G401 (cell line): ENCODE measurements at places on chromosomes 13 and 19. TPM values are rescaled to one million over a fixed set of nuclear protein-coding genes. Genes with fewer than 3 reads are reported as not detected.
A peak's percentile ranks its signal among the peaks of the same experiment; 100 is the strongest.

GRCh38 chr13:28477709-28477973 is 17.3 kb downstream of the FLT1 start:
- DNase-seq: no peak

- DNase-seq: no peak
Measured at GRCh38 chr13:74103196-74103595, 31.0 kb downstream of the KLF12 start.

The PEG3 gene
- 4.6 and 5.1 TPM in 2 replicates for total RNA-seq

The ZNF763 gene
- 0.41 and 0.55 TPM in 2 replicates for total RNA-seq

The COPE gene
- total RNA-seq: 410 and 516 TPM in 2 replicates

DNA sequence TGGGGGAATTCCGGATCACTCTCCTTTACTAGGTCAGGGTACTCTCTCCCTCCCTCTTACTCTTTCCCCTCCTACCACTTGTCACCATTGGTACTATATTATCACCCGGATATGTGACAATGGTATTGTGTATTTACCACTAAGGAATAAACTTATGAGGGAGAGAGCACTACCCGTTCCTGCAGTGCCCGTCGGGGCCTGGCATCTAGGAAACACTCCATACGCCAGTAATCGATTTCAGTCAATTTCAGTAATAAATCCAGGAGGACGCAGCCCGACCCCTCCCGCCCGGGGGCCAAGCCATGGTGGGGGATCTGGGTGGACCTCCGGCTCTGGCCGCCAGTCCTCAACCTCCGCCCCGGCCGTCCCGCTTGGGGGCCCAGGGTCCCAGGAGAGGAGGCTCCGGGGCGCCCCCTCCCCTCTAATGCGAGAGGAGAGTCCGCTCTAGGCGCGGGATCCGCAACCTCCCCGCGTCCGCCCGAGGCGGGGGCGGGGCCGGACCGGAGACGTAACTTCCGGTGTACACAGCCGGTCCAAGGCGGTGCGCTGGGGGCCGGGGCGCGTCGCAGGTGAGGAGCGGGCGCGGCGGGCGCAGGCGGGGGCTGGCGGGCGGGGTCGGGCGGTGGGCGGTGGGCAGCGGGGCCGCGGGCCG is at the start of gene GARRE1:
GARRE1 (plus strand) TSS at position 509 of the 652 bp plus-strand sequence. CDS start 45,920 bp downstream, outside the sequence.
- DNase-seq: peak; percentile 82

The TEX26 gene
- not detected in 2 replicates for total RNA-seq

GRCh38 chr13:51995677-51996551 is 15.3 kb downstream of the ATP7B start:
- DNase-seq: peak; percentile 63

DNA sequence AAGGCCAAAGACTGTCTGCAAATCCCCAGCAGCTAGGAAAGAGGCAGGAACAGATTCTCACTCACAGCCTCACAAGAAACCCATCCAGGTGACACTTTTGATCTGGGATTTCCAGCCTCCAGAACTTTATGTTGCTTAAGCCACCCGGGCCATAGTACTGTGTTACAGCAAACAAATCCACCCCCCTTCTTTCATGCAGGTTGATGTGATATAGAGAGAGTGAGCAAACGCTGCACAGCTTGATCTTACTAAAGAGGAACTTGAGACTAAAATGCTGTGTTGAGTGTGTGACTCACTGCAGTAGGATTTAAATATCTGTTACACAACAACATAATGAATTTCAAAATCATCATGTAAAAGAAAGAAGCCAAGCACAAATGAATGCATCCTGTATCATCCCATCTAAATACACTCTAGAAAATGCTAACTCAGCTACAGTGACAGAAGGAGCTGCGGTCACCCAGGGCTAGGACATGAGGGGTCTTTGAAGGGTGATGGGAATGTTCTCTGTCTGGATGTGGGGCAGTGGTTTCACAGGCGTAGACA is 32.2 kb downstream of the RCBTB2 start:
- DNase-seq: no peak

The MISP3 gene
- 2.8 and 4.6 TPM in 2 replicates for total RNA-seq

DNA sequence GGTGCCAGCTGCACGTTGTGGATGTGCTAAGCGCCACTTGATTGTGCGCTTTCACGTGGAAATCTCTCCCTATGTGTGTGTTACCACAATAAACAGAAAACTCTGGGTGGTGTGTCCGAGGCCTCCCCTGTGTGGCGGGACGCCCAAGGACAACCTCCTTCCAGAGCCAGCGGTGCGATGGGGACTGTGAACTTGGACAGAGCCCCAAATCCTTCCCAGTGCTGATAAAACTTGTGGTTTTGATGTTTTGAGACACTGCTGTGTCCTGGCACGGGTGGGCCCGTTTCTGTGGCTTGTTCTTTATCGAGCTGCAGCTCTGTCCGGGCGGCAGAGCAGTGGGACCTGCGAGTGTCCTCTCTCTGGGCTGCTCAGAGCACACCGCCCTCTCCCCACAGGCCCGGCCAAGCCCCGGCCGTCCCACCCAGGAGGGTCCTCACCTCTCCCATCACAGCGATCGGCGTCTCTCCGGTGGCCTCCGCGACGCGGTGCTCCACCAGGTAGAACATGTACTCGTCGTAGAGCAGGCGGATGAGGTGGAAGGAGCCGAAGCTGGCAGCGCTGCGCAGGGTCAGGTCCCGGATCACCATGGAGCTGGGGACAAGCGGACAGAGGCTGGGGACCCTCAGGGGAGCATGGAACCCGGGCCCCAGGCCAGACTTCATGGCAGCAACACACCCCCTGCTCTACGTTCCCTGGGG is 18.8 kb upstream of the RANBP3 start:
- no peak for DNase-seq

The GPATCH1 gene
- 5.9 and 7.7 TPM in 2 replicates for total RNA-seq

- DNase-seq: no peak
Measured at GRCh38 chr19:5294403-5295160, 46.0 kb downstream of the PTPRS start.
